Heart right ventricle (tissue), 16 donors: ENCODE measurements at places on chromosomes 4 and X. TPM values are rescaled to one million over a fixed set of nuclear protein-coding genes. Genes with fewer than 3 reads are reported as not detected.

DNA sequence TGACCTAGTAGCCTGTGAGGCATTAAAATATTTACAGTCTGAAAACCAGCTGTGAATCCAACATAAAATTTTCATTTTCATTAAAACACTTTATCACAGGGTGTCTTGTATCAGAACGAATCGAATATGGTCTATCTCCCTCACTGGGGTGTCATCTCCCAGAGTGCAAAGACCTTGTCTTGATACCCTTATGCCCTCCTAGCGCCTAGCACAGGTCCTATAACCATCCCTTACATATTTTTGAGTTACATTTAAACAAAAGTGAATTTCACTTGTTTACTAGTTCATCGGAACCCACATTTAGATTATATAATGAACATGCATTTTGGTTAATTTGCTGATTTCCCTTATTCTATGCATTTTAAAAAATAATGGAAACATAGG lies 14.0 kb downstream of the DIPK2B start:
- DNase-seq, result no peak
- H3K27ac ChIP-seq, result no peak overlapping the region
- peaks cover 33% of the 10 kb centered on the region for H3K27me3 ChIP-seq
- H3K4me3 ChIP-seq, result peak overlapping the region; percentile 51

- no peak for DNase-seq
- no peak overlapping the region for H3K4me3 ChIP-seq
- H3K27me3 ChIP-seq, result no peaks in the 10 kb centered on the region
- H3K27ac ChIP-seq, result peak overlapping the region; percentile 4
- no peaks in the 10 kb centered on the region for H3K4me1 ChIP-seq
- peaks cover 34% of the 10 kb centered on the region for H3K36me3 ChIP-seq
Observed at GRCh38 chr4:123408471-123409084, 12.0 kb downstream of the SPRY1 start.

DNA sequence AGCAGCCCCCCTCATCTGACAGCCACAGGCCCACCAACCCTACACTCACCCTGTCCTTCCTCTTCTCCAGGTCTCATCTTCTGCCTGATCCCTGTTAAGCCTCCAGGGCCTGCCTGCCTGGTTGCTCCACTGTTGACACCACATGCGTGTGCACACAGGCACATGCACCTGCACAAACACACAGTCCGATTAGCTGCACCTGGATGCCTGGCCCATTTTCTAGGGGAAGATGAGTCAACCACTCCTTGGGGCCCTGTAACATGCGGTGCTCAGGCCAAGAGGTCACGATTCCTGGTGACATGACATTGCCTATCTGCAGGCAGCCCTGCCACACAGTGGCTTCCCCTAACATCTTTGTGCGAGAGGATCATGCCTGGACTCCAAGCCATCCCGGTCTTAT lies 498.4 kb downstream of the BCOR start:
- H3K27ac ChIP-seq, result no peak overlapping the region
- H3K27me3 ChIP-seq, result no peaks in the 10 kb centered on the region
- DNase-seq, result no peak
- H3K4me3 ChIP-seq, result no peak overlapping the region
- no peaks in the 10 kb centered on the region for H3K36me3 ChIP-seq

DNA sequence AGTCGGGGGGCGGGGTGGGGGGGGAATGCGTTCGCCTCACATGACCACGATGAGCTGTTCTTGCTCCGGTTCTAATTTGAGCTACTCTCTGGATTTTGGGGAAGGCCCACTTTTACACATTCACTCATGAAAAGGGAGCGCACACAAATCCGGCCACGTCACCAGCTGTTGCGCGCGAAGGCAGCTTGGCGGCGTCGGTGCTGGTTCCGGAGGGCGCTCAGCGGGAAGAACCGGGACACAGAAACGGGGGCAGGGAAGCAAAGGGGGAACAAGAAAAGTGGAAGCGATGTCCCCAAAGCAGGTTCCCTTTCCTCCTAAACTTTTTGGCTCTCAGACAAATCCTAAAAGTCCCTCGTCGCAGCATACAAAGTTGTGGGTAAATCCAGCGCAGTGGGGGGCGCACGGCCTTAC lies 605 bp downstream of the ANXA5 start:
- peak overlapping the region; percentile 94 for H3K27ac ChIP-seq
- H3K27me3 ChIP-seq, result no peaks in the 10 kb centered on the region
- peaks cover 55% of the 10 kb centered on the region for H3K4me1 ChIP-seq
- peak overlapping the region; percentile 98 for H3K4me3 ChIP-seq

- no peak overlapping the region for H3K4me3 ChIP-seq
- no peaks in the 10 kb centered on the region for H3K36me3 ChIP-seq
- H3K27me3 ChIP-seq, result no peaks in the 10 kb centered on the region
Observed at GRCh38 chr4:181420950-181421349, 822.3 kb upstream of the TENM3 start.

DNA sequence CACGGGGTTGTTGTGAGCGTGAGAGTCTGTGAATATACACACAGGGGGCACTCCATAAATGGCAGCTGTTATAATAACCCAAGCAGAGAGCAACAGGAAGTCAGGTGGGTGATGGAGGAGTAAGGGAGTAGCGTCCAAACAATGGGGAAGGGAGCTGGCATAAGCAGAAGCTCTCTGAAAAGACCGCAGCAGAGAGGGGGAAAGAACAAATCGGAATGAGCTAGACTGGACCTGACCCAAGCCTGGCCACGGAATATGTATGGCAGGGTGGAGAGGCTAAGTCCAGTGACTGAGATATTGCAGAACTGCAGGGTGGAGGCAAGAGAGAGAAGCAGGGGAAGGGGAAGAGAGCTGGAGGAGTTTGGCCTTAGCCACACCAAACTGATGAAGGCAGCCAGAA lies 6.5 kb upstream of the GJB1 start:
- no peaks in the 10 kb centered on the region for H3K36me3 ChIP-seq
- H3K4me1 ChIP-seq, result no peaks in the 10 kb centered on the region
- no peak overlapping the region for H3K4me3 ChIP-seq
- H3K27me3 ChIP-seq, result no peaks in the 10 kb centered on the region

DNA sequence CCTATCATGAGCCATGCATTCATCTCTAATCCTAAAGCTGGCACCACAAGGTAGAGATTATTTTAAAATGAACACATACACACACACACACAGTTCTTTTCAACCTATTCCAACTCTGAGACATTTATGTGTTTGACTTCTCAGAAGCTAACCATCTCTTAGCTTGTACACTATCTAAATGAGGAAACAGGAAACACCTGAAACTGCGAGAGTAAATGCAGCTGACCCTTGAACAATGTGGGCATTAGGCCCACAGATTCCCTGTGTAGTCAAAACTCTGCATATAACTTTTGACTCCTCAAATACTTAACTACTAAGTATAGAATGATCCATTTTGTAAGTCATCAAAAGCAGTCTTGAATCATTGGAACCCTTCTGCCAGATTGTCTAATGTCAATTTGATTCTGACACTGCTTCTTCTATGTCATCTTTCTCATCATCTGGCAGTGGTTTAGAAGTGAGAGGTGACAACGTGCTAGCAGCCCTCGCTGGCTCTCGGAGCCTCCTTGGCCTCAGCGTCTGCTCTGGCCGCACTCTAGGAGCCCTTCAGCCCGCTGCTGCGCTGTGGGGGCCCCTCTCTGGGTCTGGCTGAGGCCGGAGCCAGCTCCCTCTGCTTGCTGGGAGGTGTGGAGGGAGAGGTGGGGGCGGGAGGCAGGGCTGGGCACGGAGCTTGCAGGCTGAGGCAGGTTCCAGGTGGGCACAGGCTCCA lies 21.4 kb upstream of the IL15 start:
- no peaks in the 10 kb centered on the region for H3K36me3 ChIP-seq
- no peaks in the 10 kb centered on the region for H3K4me1 ChIP-seq
- no peak for DNase-seq
- no peaks in the 10 kb centered on the region for H3K27me3 ChIP-seq

The SPANXC gene
- not detected for total RNA-seq

DNA sequence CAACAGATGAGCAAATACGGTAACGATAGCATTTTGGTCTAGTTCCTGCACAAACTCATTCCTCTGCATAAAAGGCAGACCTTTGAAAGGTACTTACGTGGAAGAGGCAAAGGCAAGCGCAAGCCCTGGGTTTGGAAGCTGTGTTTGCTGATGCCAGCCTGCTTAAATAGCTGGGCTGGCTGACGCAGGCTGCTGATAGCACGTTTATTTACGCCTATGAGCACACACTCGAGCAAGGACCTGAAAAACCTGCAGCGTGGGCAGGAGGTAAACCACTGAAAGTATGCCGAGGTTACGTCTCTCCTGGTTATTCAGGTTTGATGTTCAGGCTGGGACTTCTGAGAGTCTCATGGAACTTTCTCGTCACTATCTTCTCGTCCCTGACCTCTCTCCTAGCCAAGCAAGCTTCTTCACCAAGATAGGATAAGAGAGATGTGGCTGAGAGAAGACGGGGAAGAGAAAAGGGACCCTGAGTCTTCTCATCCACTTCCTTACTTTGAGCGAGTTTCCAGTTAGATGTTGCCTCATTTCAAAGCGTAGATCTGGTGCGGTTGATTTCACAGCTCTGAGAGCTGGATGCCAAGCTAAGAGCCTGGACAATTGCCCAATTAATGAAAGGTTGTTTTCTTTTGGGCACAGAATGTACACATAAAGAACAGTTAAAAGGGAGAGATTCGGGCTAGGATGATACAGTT lies at the start of gene HOPX:
HOPX (minus strand) TSS at position 139 of the 695 bp plus-strand sequence. CDS start 23,480 bp downstream, outside the sequence.
- DNase-seq, result peak; percentile 18
- H3K36me3 ChIP-seq, result no peaks in the 10 kb centered on the region
- H3K27ac ChIP-seq, result no peak within 1 kb of the TSS
- H3K27me3 ChIP-seq, result no peaks in the 10 kb centered on the region
- H3K4me3 ChIP-seq, result peak within 1 kb of the TSS; percentile 5

The INTU gene
- total RNA-seq, result 3.3 TPM

DNA sequence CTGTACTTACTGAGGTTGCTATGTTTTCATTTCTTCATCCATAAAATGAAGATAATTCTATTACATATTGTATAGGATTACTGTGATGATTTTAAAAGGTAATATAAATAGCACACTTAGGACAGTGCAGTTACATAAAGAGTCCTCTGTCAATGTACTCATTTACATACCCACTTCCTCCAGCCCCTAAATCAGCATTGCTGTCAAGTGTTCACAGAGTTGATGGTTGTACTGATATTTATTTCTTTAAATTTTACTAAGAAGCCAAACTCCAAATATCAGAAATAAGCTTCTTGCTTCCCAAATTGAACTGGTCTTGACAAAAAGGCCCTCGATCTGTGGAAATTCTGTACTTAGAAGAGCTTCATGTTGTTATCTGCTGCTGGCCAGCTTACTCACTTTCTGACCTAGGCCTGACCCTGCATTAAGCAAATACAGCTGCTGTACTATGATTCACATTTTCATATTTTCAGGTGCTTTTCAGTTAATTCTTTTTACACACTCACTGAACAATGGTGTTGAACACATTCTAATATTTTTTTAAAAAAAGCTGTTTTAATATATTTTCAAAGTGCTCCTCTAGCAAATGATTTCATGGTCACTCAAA lies 259.6 kb downstream of the UNC5C start:
- DNase-seq, result no peak
- H3K4me1 ChIP-seq, result no peaks in the 10 kb centered on the region
- H3K36me3 ChIP-seq, result no peaks in the 10 kb centered on the region
- no peak overlapping the region for H3K4me3 ChIP-seq
- no peaks in the 10 kb centered on the region for H3K27me3 ChIP-seq

DNA sequence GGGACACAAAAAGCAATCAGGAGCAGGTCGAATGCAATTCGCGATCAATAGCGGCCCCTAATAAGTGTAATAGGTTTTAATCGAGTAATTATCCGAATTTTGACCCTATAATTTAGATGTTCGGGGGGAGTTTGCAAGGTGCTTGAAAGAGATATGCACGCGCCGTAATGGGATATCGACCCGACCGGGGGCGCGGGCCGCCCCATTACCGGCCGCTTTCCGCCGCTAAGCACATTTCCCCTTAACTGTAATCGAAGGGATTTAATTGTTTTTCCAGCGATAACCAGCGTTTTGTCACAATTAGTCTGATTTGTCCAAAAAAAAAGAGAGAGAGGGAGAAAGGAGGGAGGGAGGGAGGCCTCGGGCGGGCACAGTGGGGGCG lies 997 bp downstream of the NKX1-1 start:
- DNase-seq, result no peak
- peaks cover 99% of the 10 kb centered on the region for H3K27me3 ChIP-seq
- no peak overlapping the region for H3K27ac ChIP-seq
- no peak overlapping the region for H3K4me3 ChIP-seq
- H3K36me3 ChIP-seq, result no peaks in the 10 kb centered on the region
- no peaks in the 10 kb centered on the region for H3K4me1 ChIP-seq

DNA sequence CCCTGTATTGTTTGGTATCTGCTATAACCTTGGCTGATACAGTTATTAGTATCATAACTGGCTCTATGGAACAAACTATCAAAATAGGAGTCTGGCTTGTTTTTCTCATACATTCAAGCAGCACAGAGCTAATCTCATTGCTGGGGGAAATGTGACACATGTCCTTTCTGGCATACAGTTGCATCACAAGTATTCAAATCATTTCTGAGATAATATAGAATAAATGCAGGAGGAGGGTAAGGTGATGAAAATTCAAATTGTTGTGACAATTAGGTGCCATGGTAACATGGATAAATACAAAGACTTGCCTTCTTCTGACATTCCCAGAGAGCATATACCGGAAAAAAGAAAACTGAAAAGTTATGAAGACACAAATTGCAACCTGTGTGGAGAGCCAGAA lies 2706.8 kb downstream of the ARAP2 start:
- no peak overlapping the region for H3K4me3 ChIP-seq
- no peak for DNase-seq
- H3K27ac ChIP-seq, result no peak overlapping the region
- H3K36me3 ChIP-seq, result no peaks in the 10 kb centered on the region
- H3K27me3 ChIP-seq, result no peaks in the 10 kb centered on the region

DNA sequence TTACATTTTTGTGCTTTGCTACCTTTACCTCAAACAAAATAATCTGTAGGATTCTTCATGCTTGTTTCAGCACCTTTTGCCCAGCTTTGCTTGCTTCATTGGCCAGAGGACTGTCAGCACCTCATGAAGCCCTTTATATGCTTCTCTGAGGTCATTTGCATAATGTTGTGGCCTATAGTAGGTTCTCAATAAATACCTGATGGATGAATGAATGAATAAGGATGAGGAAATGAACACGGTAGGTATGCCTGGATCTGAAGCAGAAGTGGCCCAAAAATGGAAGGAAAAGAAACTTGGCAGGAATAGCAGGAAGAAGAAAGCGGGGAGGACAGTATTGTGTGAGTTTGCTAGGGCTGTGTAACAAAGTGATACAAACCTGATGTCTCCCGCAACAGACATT lies 7.9 kb downstream of the GRK4 start:
- DNase-seq, result no peak
- H3K36me3 ChIP-seq, result no peaks in the 10 kb centered on the region
- H3K4me3 ChIP-seq, result no peak overlapping the region
- no peak overlapping the region for H3K27ac ChIP-seq
- H3K27me3 ChIP-seq, result no peaks in the 10 kb centered on the region

DNA sequence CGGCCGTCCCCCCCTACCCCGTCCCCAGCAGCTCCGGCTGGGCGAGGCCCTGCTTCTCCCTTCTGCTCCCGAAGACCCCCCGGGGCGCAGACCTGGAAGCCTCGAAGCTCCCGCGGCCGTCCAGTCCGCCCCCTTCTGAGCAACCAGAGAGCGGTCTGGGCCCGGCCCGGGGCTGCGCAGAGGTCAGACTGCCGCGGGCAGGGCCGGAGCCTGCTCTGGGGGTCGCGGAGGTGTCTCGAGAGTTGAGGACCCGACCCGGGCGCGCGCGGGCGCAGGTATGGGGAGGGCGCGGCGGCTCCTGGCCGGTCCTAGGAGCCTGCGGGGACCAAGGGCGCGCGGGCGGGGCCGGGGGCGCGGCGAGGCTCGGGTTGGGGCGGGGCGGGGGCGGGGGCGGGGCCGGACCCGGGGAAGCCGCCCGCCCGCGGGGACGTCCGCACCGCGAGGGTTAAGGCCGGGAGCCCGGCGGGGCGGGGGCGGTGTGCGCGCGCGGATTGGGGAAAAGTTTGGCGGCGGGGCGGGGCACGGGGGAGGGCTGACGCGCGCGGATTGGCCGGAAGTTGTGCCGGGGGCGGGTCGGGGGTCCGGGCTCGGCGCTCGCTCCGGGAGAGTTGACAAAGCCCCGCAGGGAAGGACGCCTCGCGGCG lies at the start of gene FGFRL1:
FGFRL1 (plus strand) TSS at position 605 of the 644 bp plus-strand sequence. CDS start 860 bp downstream, outside the sequence.
- H3K4me1 ChIP-seq, result peaks cover 26% of the 10 kb centered on the region
- no peaks in the 10 kb centered on the region for H3K36me3 ChIP-seq
- H3K27me3 ChIP-seq, result peaks cover 26% of the 10 kb centered on the region
- peak within 1 kb of the TSS; percentile 48 for H3K27ac ChIP-seq
